ENCODE measurements at places on chromosomes 13 and 19.

DNA sequence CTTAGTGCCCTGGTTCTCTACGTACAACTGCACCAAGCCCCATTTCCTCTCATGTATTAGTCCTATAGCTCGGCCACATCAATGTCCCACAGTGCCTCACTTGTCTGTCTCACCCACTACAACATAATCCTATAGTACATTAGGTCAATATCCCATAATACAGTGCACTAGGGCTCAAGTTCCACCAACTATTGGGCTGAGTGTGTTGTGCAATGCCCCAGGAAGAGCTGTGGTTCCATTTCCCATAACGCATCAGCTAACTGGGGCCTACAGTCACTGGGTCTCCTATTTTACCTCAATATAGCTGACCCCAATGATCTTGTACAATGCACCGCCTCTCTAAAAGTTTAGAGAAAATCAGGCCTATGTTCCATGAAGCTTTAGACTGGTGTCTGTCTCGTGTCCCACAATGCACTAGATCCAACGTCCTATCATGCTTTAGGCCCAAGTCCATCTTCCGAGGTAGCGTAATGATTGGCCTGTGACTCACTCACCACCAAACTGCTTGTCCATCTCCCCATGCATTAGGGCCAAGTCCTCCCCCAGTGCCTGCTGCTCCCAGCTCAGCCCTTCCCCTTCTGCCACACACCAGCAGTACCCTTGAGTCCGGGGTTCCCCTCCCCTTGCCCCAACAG lies 21.8 kb downstream of the TSKS start:
- no peak for DNase-seq

GRCh38 chr13:34076943-34077703 lies 259.2 kb downstream of the RFC3 start:
- DNase-seq: peak; percentile 17

GRCh38 chr19:49954092-49954829 lies 6.7 kb downstream of the SIGLEC11 start:
- no peak for DNase-seq

DNA sequence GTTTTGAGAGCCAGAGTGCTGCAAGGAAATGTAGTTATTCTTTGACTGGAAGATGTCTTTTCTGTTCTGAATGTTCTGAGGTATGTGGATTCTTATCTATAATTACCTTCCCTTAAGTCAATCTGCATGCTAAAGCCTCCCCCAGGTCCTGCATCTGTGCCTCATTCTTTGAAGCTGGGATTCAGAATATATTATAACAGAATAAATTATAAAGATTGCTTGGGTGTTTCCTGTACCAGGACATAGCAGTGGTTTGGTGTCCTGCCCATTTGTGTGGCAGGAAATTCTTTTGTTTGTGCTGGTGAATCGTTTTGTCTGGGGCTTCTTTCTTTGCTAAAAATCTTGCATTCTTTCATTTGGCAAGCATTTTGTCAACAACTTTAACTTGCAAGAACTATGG lies 60.2 kb downstream of the ITGBL1 start:
- no peak for DNase-seq

GRCh38 chr13:113001241-113002140 lies 32.5 kb downstream of the MCF2L start:
- peak; percentile 28 for DNase-seq

- no peak for DNase-seq
These were observed 222.9 kb downstream of the SLITRK5 start for GRCh38 chr13:87894059-87894458.

DNA sequence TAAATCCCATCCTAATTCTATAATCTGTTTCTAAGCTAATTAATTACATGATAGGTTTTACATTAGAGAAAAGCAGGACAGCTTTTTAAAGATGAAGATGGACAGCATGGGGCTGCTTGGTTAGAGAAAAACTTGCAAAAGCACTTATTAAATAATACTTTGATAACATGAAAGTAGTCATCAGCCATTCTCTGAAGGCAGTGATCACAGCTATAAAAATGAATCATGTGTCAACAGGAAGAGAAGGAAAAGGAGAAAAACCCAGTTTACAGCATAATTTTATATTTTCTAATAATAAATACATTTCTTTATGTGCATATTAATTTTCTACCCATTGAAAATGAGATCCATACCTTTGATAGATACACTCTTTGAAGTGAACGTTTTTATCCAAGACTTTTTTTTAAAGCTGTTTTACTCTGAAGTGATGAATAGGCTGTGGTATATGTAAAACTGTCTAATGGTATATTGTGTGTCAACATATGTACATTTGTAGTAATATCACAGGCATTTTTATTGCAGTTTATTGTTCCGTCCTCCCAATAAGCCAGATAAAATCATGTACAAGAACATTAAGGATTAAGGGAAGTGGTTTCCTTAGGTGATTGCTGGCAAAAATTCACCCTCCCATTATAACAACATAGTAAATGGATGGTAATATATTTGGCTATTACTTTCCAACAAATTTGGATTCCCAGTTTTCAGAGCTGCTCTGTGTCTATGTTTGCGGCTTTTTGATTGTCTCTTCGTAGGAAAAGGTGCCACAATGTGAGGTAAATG lies 1.3 kb upstream of the KLF5 start:
- no peak for DNase-seq

GRCh38 chr19:19053508-19054314 lies 10.1 kb upstream of the SLC25A42 start:
- DNase-seq: peak; percentile 84

GRCh38 chr19:46426506-46427162 lies 2.1 kb downstream of the PNMA8C start:
- peak; percentile 85 for DNase-seq

DNA sequence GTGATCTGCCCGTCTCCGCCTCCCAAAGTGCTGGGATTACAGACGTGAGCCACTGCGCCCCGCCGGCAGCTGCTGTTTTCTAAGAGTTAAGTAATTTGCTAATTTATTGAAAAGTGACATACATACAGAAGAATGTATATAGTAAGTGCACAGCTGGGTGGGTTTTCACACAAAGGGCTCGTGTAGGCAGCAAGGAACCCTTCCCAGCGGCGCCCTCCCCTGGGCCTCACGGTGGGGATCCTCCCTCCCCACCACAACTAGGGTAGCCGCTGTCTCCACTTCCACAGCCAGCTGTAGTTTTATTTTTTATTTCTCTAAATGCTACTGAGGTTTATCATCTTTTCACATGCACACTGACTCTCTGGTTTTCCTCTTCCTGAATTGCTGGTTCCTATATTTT lies 64.9 kb downstream of the CRYL1 start:
- DNase-seq: no peak

- peak; percentile 86 for DNase-seq
These were observed 43.8 kb downstream of the DCT start for GRCh38 chr13:94435604-94436226.

DNA sequence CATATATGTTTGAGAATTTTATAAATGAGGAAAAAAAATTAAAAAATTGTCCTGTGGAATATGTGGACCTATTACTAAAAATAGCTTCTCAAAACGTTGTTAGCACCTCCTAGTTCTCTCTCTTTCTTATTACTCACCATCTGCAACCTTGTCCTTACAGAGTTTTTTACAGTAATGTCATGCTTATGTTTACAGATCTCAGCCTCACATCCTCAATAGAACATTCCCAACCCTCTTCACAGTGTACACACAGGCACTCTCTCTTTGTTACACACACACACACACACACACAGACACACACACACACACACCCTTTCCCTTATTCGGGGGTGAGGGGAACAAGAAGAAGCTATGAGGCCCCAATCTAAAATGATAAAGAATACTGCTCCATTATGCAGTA lies 197.7 kb downstream of the SLITRK6 start:
- no peak for DNase-seq

- no peak for DNase-seq
These were observed 795.3 kb downstream of the SLITRK1 start for GRCh38 chr13:83086948-83087347.

DNA sequence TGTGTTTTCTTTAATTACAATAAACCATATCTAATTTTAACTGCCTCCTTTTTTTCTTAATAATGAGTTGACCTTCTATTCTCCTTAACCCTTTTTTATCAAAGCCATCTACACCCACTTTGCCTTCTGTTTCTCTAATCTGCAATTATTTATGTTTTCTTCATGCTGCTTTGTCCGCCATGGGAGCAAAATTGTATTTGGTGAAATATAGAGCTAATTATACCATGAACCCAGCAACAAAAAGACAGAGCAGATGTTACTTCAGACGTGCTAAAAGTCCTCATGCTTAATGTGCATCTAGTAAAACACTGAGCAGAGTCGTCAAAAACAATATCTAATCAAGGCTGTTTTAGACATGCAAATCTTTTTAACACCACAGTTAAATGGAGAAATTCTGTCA lies 264.7 kb downstream of the DACH1 start:
- no peak for DNase-seq

GRCh38 chr13:100493418-100493817 lies 95.2 kb downstream of the GGACT start:
- peak; percentile 43 for DNase-seq

- no peak for DNase-seq
These were observed 23.7 kb downstream of the NOSIP start for GRCh38 chr19:49556412-49557398.

- no peak for DNase-seq
These were observed 120.7 kb upstream of the VSTM2B start for GRCh38 chr19:29404951-29405727.

DNA sequence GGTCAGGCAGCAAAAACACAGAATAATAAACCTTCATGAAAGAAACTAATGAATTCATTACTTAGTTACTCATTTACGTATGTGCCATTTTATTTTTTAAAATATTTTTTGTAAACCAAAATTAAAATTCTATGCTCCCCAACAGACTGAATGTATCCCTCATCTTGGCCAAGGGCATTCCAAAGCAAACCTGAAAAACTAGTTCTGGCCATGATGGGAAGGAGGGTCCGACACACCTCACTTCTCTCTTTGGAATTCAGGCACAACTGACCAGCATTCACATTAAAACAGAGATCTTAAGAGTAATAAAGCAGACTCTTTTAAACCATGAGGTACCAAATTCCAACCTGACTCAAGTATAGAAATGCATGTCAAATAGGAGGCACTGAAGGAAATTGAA lies 1576.9 kb upstream of the SPRY2 start:
- DNase-seq: no peak

GRCh38 chr19:48121909-48122371 lies 11.3 kb upstream of the PLA2G4C start:
- no peak for DNase-seq

DNA sequence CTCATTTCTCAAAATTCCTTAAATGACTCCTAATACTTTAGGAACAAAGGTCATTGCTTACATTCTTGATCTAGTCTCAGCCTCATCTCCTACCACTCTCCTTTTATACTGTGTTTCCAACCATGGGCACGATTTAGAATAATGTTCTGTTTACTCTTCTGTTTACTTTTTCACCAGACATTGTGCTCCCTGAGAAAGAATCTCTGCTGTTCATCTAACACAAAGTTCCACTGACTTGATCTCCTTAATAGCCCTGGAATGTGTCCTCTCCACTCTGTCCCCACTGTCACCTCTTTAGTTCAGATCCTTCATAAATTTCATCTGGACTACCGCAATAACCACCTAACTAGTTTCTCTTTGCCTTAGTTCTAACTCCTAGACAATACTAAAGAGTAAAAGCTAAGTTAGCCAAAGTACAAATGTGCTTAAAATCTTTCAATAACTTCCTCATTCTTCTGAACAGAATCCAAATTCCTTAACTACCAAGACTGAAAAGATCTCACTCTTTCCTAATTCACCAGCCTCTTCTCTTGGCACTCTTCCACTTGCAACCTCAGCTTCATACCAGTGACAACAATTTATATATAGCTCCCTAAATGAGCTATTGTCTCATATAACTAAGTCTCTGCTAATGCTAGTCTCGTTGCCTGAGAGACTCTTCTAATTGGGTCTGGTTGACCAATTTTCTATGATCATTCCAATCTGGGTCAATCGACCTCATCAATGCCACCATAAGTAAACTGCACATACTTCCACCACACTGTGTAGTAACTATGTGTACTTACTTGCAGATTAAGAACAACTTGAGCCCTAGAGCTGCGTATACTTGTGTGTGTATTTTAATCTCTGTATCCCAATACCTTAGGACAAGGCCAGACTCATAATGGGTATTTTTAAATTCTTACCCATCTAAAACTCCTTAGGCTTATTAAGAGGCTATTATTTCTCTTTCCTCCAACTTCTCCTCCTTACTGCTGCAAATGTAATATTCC lies 179.9 kb downstream of the VWA8 start:
- DNase-seq: peak; percentile 16

DNA sequence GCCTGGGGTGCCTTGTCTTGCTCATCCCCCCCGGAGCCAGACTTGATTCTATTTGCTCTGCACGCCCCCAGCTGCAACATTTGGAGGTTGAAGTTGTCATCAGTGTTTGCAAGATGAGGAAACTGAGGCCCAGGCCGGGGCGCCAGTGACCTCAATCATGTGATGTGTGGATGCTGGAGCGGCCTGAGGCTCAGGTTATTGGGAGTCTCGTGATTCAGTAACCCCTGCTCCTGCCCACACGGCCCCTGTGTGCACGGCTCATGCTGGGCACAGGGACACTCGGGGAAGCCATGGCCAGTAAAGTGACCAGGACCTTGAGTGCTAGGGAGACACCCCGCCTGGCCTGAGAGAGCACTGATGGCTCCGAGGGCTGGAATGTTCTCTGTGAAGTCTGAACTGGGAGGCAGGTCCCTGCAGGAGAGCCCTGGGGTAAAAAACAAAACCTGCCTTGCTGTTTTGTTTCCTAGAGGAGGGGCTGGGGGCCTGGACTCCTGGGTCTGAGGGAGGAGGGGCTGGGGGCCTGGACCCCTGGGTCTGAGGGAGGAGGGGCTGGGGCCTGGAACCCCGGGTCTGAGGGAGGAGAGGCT lies 1.9 kb downstream of the FGF21 start:
- DNase-seq: no peak

- no peak for DNase-seq
These were observed 2.3 kb upstream of the DOCK6 start for GRCh38 chr19:11264452-11265176.

DNA sequence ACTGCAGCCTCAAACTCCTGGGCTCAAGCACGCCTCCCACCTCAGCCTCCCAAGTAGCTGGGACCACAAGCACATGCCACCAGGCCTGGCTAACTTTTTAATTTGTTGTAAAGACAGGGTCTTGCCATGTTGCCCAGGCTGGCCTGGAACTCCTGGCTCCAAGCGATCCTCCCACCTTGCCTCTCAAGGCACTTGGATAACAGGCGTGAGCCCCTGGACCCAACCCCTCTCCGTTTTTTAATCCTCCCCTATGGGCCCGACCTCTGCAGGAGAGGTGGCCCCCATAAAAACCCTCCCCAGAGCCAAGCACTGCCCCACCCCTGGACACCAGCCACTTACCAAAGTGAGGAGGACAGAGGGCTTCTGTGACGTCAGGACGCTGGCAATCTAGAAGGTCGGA lies 28.6 kb downstream of the PEPD start:
- no peak for DNase-seq

All from hematopoietic multipotent progenitor cell treated with erythropoietin and hydrocortisone succinate and interleukin-3 and kit ligand, for 6 days (in vitro differentiated cells).